Hindlimb muscle (tissue), 1 donor: ENCODE measurements at places on chromosomes 3 and 15.

DNA sequence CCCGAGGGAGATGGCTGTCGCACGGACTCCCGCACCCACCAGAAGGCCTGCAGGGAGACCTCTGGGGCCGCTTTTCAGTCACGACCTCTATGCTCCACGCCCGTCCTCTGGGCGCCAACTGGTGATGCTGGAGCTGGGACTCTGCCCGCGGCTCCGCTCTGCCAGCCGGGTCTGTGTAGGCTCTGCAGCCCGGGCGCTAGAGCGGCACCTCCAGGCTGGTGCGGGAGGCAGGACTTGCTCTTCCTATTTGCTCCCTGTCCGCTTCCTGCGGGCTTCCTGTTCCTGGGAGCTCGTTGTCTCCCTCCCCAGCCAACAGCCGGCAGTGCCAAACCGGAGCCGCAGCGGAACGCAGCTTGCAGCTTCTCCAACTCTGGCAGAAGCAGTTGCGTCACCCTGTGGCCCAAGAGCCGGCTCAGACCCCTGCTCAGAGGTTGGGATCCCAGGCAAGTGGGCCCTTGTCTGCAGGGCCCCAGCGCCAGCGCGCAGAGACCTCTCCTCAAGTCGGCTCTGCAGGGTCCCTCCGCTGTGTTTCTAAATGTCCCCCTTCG is 285.9 kb downstream of the XXYLT1 start:
- DNase-seq, result no peak

GRCh38 chr3:46900356-46900755 is 22.8 kb downstream of the PTH1R start:
- DNase-seq, result no peak

GRCh38 chr15:26028086-26028740 is 165.1 kb upstream of the ATP10A start:
- no peak for DNase-seq

DNA sequence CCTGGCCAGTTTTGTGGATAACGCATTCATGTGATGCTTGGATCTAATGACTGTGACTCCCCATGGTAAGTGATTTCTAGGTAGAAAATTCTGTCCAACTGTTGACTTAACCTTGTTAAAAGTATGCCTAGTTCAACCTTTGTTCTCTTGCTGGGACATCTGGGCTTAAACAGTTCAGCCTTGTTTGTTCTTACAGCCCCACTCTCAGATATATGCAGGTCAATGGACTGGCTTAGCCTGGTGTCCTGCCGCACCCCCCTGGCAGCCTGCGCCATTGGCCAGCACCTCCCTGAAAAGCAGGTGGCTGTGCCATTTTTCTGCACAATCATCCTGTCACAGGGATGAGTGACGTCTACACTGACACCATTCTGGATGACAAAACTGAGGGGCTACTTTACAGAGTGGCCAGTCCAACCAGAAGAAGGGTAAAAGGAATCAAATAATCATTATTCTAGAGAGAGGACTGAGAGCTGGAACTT is 244.7 kb upstream of the ONECUT1 start:
- DNase-seq, result no peak

DNA sequence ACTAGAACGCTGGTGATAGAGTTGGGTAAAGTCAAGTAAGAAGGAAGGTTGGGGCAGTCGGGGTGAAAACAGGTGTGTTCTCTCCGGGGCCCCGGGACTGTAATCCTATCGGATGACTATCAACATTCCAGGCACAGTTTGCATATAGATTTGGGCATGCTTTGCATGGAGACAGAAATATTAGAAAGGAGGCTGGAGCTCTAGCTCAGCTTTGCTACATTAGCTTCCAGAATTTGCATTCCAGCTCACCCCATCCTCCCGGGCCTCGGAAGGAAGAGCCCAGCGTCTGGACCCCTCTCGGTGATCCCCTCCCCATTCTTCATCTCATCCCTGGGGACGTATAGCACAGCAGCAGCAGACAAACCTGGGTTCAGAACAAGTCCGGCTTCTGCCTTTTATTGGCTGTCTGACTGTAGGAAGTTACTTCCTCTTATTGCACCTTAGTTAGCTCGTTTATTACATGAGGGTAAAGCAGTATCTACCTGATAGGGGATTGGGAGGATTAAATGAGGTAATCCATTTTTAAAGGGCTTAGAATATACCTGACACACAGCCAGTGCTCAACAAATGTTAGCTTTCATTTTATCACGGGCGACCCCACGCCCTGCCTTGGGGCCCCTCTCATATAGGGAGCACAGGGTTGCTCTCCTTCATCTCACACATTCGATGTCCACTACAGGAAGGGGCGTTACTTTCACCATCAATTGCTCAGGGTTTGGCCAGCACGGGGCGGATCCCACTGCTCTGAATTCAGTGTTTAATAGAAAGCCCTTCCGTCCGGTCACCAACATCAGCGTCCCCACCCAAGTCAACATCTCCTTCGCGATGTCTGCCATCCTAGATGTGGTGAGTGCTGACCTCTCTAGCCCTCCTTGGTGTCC is 3.2 kb downstream of the HTR3E start:
- no peak for DNase-seq
